ENCODE measurements at places on chromosomes 3 and 15.
A peak's percentile ranks its signal among the peaks of the same experiment; 100 is the strongest.

DNA sequence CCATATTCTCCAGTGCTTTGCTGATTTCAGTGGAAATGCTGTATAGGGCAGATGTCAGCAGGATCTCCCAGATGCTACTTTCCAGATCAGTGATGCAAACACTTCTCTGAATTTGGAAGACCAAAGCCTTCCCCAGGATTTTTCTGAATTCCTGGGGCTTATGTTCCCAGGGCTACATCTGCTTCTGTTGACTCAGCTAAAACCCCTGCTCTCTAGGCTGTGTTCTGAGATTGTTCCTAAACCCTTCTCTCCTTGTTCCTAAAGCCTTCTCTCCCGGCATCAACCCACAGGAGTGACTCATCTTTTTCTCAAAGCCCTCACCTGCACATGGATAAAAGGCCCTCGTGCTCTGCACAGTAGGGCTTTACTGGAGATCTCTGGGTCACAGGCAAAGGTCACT lies 35.5 kb downstream of the FAH start:
- DNase-seq: no peak

DNA sequence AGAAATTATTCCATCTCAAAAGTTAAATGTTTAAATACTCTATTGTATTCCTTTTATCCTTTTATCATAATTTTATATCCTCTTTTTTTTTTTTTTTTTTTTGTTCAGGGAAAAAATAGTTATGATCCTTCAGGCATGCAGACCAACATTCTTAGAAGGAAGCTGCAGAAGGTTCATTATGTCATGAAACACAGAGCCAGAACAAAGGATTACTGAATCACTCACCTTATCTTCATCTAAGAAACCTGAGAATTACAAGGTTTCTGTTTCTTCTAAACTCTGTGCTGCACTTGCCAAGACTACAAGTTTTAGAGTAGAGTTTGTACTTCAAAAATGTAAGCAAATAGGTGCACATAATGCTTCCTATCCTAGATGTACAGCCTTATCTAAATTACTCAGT lies 3.3 kb downstream of the PLCH1 start:
- DNase-seq: no peak

DNA sequence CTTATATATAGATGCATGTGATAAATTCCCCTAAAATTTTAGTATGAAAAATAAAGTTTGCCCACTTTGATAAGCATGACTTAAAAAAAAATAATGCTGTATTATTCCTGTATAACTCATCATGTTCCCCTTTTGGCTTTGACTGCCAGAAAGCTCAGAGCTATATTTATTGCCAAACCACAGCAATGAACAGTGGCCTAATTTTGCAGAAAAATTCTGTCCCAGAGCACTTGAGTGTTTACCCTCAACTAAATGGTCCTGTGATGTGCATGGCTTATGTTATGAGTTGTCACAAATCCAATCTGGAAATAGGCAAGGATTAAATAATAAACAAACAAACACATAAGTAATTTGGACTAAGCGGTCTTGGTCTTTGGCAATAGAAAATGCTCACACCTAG lies 276.7 kb downstream of the SLC9A9 start:
- no peak for DNase-seq

- no peak for DNase-seq
Observed at GRCh38 chr3:124230998-124231397, 239.1 kb upstream of the ROPN1 start.

- DNase-seq: peak; percentile 11
Observed at GRCh38 chr3:177449360-177450006, 252.2 kb upstream of the TBL1XR1 start.

Data from activated CD4-positive, alpha-beta T cell treated with anti-CD3 and anti-CD28 coated beads, Interleukin-2, amount 50 U/mL, for 48 hours (primary cell).